ENCODE measurements at places on chromosomes 4 and X.

- DNase-seq, result no peak
These were observed 40.6 kb upstream of the THOC2 start for GRCh38 chrX:123773258-123773988.

- no peak for DNase-seq
These were observed 189.3 kb downstream of the DHRSX start for GRCh38 chrX:2311501-2311900.

DNA sequence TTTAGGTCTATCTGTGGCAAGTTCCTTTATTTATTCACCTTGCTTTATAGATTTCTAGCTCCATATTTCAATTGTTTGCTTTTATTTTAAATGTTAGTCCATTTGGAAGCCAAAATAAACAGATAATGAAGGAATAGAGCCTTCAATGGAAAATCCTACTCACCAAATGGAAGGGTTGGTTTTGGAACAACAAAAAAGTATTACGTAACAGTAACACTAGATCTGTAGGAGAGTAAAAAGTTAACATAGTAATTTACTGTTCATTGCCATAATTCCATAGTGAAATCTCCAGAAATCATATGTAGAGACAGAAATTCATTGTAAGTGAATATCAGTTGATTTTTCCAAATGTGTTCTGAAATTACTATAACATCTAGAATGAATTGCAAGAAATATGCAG lies 34.6 kb downstream of the NWD2 start:
- no peak for DNase-seq

GRCh38 chr4:179467878-179468277 lies 2025.6 kb upstream of the AGA start:
- no peak for DNase-seq

GRCh38 chr4:189822326-189822725 lies 118.3 kb upstream of the FRG1 start:
- no peak for DNase-seq

DNA sequence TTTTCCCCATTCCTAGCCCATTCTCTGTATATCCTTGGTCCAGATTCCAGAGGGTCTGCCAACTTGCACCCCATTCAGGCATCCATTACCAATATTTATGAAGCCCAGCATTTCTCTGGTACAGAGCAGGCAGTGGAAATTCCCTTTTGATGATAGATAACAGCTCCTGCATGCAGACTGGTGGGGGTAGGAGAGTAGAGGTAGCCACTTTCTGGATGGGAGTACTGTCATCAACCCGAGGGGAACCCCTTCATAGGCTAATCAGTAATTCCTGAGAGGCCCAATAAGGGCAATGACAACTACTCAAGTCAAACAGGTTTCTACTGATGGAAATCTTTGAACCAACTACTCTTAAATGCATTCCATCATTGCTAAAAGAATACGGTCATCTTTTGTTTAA lies 63.7 kb downstream of the COL25A1 start:
- no peak for DNase-seq

DNA sequence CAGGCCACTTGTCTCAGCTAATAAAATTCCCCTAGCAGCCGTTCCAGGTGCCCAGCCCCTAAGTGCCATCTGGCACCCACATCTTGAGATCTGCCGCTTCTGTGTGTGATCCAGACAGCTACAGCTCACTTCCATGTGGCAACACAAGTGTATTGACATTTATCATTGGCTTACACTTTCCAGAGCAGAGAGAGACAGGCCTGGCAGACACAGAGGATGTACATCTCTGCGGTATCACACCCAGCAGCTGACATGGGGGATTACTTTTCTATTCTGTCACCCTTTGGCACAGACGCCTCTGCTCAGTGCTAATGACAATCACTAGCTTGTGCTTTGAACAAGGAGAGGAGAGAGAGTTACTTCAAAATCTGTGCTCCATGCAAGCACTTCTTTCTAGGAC lies 195.9 kb downstream of the KDR start:
- no peak for DNase-seq

- no peak for DNase-seq
These were observed 83.5 kb upstream of the LIMCH1 start for GRCh38 chr4:41454423-41454822.

DNA sequence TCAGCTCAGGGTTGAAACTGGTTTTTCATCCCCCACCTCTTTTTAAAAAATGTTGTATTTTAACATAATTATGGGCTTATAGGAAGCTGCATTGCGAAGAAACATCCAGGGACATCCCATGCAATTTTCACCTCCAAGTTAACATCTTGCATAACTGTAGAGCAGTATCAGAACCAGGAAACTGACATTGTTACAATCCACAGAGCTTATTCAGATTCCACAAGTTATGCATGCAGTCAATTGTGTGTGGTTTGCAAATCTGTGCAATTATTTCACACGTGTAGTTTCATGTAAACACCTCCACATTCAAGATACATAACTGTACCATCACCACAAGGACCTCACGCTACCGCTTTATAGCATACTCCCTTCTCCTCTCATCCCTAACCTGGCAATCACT lies 97.5 kb upstream of the GATB start:
- DNase-seq, result no peak

DNA sequence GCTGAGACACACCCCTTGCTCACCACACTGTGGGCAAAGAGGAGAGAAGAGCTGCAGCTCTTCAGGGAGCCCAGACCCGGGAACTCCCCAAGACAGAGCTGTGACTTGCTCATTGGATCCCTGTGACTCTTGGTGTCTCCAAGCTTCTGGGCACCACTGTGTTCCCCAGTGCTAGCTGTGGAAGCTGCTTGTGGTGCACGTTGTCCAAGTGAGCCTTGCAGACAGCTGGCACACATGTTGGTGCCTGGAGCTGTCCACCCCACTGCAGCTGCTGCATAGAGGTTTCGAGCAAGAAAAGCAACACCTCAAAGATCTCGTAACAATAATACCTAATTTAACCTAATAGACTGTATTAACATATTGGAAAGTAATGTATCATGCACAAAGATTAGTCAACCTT lies 1089.3 kb downstream of the PCDH18 start:
- DNase-seq, result no peak

GRCh38 chr4:73989031-73989430 lies 1.0 kb upstream of the PPBP start:
- DNase-seq, result no peak

- no peak for DNase-seq
These were observed 82.9 kb downstream of the CLCN4 start for GRCh38 chrX:10239611-10240064.
